RPMI8226 (cell line): ENCODE measurements at places on chromosomes 2 and 18.
A peak's percentile ranks its signal among the peaks of the same experiment; 100 is the strongest.

DNA sequence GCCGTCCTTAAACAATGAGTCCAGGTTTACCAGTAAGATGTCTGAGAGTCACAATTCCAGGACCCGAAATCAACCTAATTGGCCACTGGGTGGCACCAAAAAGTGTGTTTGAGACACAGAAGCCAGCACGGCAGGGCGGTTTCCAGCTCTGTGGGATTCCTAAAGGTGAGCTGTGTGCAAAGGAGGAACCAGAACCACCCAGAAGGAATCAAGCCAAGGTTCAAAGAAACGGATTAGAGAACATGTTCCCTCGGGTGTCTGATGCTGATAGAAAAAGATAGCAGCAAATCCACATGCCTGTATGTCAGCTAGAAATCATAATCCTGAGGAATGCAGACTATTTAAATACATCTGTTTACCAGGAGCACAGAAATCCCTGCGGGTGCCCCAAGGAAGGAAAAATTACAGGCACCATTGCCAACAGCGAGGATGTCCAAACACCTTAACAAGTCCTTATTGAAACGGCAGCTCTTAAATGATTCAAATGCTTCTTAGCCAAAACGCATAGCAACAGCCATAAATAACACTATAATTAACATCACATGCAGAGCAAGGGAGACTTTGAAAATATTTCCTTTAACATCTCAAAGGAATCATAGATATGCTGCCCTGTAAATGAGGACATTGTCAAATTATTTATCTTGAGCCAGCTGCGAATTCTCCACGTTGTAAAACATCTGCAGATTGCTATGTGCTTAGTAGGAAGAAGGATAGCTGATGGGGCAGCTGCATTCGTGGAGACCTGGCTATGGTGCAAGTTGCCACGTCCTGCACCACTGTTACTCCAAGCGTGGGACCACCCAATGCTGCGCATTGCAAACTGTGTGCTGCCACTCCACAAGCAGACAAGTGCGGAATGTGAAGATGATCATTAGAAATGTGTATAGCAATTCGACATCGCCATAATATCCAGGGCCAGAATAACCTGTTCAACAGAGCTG is 318.7 kb upstream of the NCKAP5 start:
- peak; percentile 84 for DNase-seq

DNA sequence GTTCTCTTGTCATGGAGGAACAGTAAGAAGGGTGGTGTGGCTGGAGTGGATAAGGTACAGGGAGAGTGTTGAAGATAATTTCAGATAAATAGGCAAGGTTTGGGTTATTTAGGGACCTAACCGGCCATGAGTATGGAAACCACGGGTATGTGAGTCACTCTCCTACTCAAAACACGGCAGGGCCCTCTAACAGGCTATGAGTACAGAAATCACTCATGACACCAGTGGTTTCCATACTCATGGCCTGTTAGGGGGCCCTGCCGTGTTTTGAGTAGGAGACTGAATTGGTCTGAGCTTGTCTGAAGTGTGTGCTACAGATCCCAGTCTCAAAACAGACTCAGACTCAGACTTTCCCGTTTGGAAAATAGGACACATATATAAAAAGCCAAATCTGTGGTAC is 428.4 kb upstream of the HNMT start:
- no peak for DNase-seq

DNA sequence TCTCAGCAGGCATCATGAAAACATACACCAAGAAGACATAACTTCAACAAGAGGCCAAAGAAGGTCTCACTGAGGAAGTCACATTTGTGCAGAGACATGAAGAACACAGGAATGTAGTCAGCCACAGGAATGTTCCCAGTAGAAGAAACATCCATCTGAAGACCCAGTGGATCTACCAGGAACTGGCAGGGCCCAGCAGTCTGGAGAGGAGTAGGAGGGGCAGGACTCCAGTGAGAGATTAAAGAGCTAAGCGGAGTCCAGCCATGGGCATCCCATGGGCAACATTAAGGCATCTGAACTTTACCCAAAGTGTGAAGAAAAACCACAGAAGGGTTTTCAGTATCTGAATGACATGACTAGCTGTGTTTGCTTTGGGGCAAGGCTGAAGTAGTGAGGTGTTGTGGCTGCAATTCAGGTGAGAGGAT is 103.1 kb downstream of the UPP2 start:
- no peak for DNase-seq

- no peak for DNase-seq
Observed at GRCh38 chr2:226965376-226965775, 129.5 kb downstream of the RHBDD1 start.

DNA sequence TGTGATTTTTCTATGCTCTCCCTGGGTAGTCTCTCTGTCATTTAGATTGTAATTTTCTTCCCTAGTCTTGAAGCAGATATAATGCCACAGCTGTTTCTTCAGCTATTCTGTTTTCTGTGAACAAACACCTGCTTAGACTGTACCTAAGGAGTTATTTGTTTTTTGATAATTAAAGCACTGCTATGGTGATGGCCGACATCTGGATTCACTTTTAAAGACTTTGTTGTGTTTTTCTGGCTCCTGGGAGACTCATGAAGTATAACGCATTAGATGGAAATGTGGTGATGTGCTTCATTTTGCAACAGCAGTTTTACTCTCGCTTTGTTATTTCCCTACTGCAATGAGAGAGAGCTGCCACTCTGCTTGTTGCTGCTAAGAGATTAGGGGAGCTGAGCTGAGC is 15.7 kb upstream of the C2orf69 start:
- no peak for DNase-seq

DNA sequence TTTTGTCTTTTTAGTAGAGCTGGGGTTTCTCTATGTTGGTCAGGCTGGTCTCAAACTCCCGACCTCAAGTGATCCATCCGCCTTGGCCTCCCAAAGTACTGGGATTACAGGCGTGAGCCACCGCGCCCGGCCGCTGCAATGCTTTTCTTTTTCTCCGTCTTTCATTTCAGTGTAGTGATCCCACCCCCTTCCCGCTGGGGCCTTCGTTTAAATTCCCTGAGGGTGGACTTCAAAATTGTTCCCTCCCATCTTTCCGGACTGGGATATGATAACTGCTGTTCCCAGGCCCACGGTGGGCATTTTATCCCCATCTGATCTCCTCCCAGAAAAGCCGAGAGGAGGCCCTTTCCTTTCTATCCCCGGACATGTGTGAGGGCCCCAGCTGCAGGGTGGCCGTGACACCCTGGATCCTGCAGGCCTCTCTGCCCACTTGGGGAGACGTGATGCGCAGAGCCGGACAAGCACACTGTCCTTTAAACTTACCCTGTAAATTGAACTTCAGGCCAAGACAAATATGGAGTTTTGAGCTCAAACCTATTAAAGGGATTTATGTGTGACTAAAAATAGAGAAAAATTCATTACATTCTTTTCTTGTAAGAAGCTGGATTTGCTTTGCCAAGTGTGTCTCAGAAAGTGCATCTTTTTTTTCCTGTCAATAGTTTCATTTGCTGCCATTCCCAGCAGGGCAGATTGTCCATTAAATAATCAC is 54.5 kb upstream of the AFF3 start:
- no peak for DNase-seq

- DNase-seq, result no peak
Observed at GRCh38 chr2:56295666-56296065, 111.9 kb downstream of the CCDC85A start.

DNA sequence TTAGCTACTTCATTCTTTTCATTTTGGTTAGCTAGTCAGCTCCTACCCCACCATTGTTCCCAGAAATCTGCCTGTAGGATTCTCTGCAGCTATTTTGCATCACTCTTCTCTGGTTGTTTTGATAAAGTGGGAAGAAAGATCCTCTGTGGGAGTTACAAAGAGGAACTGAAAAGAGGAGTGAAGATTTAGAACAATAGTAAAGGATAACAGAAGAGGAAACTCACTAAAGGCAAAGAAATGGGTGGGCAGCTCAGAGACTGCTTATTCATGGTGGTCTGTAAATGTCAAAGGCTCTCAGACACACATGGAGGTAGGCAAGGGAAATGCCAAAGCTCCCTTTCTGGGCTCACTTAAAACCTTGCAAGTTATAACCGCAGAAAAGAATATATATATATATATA is 17.2 kb upstream of the CD207 start:
- DNase-seq, result no peak

DNA sequence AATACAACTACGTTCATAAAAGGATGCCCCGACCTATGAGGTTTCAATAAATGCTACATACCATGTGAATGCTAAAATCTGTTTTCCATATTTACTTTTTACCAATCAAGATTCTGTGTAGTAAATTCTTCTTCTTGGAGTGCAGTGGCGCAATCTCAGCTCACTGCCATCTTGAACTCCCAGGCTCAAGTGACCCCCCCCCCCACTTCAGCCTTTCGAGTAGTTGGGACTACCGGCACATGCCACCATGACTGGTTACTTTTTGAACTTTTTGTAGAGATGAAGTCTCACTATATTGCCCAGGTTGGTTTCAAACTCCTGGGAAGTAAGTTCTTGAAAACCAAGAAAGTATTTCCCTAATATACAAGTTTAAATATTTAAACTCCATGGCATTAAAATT is 14.4 kb upstream of the USP34 start:
- DNase-seq, result no peak

- DNase-seq, result no peak
Observed at GRCh38 chr2:201414099-201415023, 36.9 kb downstream of the TRAK2 start.
